GM04503 (cell line): ENCODE measurements at places on chromosomes 7 and 10.

DNA sequence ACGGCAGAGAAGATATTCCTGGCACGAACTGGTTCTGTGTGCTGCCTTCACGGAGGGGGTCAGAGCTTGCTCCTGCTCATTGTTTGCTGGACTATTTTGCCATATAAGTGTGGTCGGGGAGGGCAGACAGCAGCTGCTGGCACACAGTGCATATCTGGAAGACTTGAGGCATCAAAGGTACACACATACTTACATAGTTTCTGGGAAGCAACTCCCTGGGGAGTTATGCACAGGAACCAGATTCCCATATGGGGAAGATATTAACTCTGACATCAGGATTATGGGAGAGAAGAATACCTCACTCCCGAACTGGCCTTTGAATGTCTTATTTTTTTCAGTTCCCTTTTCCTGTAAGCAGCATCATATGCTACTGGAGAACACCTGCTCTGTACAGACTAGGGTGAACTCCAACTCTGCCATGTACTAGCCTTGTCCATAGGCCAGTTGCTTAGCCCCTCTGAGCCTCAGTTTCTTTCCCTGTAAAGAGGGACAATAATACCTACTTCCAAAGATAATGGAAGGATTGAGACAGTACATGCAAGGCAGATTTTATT lies 41.5 kb downstream of the LGI1 start:
- no peak for DNase-seq

DNA sequence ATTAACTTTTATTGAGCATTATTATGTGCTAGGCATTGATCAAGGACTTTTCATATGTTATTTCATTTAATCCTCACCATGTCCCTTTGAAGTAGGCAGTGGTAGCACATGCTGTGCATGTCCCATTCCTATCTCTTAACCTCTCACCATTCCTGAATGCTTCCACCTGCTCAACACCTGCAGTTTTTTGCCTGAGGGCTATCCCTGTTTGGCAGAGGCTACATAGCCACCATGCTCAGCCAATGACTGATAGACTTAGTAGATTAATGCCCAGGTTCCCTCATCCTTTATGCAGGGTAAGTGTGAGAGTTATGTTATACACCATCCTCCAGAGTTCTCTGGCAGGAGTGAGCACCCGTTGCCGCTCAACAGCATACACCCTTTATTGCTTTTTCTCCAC lies 387.8 kb downstream of the BBS9 start:
- no peak for DNase-seq

DNA sequence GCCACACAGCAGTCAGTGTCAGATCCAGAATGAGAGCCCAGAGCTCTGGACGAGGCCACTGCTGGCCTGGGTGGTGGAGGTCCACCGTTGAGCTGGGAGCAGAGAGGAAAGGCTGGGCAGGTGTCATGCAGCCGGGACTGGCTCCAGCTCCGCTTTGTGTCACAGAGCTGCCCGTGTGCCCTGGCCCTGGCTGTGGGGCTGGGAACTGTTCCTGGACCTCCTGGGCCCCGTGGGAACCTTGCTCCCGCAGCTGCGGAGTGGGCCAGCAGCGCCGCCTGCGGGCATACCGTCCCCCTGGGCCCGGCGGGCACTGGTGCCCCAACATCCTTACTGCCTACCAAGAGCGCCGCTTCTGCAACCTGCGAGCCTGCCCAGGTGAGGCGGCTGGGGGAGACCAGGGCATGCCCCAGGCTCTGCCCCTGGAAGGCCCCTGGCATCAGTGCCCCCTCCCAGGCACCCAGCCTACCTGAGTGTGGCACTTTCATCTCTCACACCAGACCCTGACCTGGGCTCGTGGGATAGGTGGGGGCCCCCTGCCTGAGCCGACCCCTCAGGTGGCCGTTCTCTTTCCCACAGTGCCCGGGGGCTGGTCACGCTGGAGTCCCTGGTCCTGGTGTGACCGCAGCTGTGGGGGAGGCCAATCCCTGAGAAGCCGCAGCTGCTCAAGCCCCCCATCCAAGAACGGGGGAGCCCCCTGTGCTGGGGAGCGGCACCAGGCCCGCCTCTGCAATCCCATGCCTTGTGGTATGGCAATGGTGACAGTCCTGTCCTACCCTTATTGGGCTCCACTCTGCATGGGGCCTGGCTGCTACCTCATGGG lies 18.8 kb upstream of the ZNF862 start:
- no peak for DNase-seq

- DNase-seq = no peak
Measured at GRCh38 chr7:65749518-65749917, 123.4 kb upstream of the VKORC1L1 start.

GRCh38 chr10:61271127-61271780 lies 181.9 kb downstream of the TMEM26 start:
- DNase-seq = peak; percentile 59

GRCh38 chr7:130397758-130398073 lies 17.4 kb downstream of the CPA1 start:
- DNase-seq = no peak
